ENCODE measurements at places on chromosomes 11 and 22.

DNA sequence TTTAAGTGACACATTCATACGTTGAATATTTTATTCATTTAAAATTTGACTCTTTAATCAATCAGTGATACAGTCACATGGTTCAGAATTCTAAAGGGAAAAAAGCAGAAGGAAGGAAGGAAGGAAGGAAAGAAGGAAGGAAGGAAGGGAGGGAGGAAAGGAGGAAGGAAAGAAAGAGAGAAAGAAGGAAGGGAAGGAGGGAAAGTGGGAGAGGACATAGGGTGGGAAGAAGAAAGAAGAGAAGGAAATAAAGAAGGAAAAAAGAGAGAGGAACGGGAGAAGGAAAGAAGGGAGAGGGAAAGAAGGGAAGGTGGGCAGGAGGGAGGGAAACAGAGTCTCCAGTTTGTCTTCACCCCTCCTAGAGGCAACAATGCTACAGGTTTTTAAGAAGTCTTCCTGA lies 518.6 kb downstream of the MIAT start:
- no peak for DNase-seq

- no peak for DNase-seq
Observed at GRCh38 chr11:60699936-60700335, 524 bp downstream of the MS4A8 start.

DNA sequence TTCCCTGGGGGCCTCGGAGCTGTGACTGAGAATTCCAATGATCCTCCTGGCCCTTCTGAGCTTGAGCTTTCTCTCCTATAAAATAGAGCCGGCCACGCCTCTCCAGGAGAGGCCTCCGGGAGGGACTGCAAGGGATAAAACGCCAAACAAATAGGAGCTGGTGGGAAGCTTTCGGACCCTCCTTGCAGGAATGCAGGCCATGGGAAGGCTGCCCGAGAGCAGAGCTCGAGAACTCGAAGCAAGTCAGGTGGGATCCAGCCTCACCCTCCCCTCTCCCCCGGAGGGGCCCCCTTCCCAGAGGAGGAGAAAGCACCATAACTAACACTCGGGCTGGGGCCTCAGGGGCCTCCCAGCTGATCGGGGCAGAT lies 34.6 kb downstream of the FLRT1 start:
- peak; percentile 53 for DNase-seq

- DNase-seq = no peak
Observed at GRCh38 chr22:47372111-47372581, 609.7 kb downstream of the TBC1D22A start.

DNA sequence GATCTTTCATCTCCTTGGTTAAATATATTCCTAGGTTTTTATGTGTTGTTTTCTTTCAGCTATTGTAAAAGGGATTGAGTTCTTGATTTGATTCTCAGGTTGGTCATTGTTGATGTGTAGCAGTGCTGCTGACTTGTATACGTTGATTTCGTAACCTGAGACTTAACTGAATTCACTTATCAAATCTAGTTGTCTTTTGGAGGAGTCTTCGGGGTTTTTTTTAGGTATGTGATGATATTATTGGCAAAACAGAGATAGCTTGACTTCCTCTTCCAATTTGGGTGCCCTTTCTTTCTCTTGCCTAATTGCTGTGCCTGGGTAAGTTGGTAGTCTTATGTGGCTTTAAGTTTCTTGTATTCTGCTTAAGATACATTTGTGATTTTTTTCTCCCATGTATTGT lies 52.8 kb downstream of the CBL start:
- no peak for DNase-seq

DNA sequence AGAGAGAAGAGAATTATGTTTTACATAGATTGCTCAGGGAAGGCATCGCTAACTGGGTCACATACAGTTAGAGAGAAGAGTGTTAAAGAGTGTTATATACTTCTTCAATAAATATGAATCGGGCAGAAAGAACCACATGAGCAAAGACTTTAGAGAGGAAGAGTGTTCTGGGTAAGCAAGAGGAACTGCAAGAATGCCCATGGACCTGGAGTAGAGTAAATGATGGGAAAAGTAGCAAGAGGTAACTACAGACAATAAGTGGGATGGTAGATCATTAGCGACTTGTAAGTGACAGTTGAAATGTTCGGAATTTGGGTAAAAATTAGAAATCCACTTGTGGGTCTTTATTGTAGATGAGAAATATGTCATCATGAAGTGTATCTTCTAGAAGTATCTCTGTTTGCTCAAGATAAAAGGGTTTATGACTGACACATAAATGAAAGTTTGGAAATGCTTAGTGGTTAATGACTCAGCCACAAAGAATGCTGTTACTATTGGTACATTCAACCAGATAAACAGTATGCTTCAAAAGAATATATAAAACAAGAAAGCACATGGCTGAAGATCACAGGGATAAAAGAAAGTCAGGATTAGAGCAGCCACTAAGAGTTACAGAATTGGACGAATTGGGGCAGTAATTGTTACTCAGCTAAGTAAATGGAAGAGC lies 229.3 kb downstream of the CASP12 start:
- peak; percentile 8 for DNase-seq

- DNase-seq = peak; percentile 23
Observed at GRCh38 chr22:41873391-41873790, 40.5 kb downstream of the SREBF2 start.

All from stomach (tissue), 19 donors.